ENCODE measurements at places on chromosomes 5 and 9.

- DNase-seq, result no peak
Observed at GRCh38 chr5:147753765-147754164, 28.8 kb downstream of the JAKMIP2 start.

DNA sequence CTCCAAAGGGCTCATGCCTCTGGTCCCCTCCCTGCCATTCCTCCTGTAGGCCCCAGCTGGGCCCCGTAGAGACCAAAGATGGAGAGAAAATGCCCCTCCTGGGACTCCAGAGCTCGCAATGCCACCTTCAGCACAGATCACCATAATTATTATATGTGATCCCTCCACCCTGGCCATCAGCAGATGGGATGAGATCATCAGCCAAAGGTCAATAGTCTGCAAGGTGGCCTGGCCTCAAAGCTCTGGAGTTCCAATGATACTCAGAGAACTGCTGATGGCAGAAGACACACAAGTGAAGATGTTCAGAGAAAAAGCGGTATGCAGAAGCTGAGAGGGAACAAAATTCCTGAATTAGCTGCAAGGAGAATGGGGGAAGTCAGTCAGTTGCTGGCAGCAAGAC is 5.0 kb downstream of the RPP25L start:
- no peak for DNase-seq

DNA sequence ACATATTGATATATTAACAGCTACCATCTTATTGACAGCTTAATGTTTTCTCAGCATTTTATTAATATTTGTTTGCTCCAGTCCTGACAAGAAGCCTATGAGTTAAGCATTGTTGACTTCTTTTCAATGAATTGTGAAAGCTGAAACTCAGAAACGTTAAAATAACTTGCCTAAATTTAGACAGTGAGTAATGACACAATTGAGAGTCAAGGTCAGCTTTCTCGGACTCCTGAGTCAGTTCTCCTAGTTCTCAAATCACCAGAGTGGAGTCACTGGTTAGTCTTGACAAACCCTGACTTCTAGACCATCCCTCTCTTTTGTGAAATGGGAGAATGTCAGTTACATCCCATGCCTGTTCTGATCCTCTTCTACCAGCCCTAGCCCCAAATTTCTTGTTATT is 222.7 kb upstream of the ACO1 start:
- no peak for DNase-seq

DNA sequence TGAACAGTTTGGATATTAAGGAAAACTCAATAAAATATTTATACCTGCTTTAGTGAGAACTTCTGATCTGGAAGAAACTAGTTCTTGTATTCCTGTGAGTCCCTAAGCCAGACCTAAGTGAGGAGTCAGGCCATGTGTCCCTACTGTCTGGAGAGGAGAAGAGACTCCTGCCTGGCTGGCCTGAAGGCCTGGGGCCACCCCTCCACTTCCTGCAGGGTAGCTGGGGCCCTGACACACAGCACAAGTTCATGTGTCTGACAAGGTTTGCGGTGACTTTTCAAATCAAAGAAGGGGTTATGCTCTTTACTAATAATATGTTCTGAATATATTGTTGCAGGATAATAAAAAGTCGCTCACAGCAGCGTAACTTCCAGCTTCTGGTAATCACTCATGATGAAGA is 16.1 kb upstream of the IL13 start:
- DNase-seq, result peak; percentile 55

DNA sequence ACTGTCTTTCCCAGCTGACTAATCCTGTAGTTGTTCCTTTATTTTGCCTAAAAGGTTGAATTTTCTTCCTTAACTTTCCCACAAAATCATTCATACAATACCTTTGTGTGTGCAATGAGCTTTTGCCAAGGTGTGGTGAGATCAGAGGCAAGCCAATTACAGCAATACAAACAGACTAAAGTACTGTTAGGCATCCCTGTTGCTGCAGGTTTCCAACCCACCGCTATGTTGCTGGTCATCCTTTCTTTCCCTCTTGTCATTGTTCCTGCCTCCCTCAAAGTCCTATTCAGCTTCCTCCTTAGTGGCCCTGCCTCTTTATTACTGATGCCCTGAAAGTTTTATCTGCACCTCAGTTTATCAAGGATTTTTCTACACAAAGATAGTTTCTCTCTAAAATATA is 22.1 kb downstream of the ITGA2 start:
- DNase-seq, result no peak
